ENCODE measurements at places on chromosomes 11 and 22.

DNA sequence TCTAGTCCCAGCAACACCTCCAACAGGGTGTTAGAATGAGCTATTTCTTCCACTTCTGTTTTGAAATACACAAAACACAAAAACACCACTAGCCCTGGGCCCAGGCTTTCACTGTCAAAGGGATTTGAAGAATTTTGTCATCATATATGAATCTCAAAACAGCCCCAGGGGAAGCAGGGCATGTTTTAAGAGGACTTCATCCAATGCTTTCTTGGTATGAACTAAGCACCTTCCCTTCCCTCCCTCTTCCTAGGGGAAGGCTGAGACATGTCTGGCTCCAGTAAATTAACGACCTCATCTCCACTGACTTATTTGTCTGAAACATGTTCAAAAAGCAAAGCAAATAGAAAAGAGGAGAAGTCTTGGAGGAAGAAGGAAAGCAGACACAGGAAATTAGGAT, 75.7 kb upstream of the INCENP start:
- no peak for DNase-seq

- no peak for DNase-seq
Measured at GRCh38 chr11:102320679-102321078, 3.4 kb downstream of the BIRC3 start.

DNA sequence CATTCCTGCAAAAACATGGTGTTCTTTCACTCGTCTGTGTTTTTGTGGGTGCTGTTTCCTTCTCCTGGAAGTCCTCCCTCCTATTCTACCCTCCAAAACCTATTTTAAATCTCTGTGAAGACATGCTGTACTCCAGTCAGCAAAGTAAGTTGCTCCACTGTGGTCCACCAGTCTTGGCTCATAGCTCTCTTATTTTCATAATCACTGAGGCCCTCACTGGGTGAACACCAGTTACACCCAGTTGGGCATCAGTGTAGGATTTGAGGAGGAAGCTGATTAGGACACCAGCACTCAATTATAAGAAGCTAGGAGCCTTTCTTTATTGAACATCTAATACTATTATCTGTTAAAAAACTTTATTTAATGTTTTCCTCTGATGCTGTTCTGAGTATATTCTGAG, 23.9 kb upstream of the EED start:
- no peak for DNase-seq

GRCh38 chr11:86688398-86689179, 16.2 kb upstream of the ME3 start:
- DNase-seq, result no peak
